ENCODE measurements at places on chromosomes 7 and 10. TPM values are rescaled to one million over a fixed set of nuclear protein-coding genes. Genes with fewer than 3 reads are reported as not detected.

The ZNF12 gene
- 25.6 TPM for total RNA-seq

- H3K4me3 ChIP-seq, result no peak overlapping the region
- peaks cover 86% of the 10 kb centered on the region for H3K27me3 ChIP-seq
- no peaks in the 10 kb centered on the region for H3K36me3 ChIP-seq
- no peak overlapping the region for H3K27ac ChIP-seq
Measured at GRCh38 chr10:129899276-129900130, 64.6 kb downstream of the EBF3 start.

GRCh38 chr10:32413513-32413912 lies 32.4 kb upstream of the CCDC7 start:
- no peak for DNase-seq
- no peak overlapping the region for H3K4me3 ChIP-seq
- no peaks in the 10 kb centered on the region for H3K36me3 ChIP-seq
- H3K4me1 ChIP-seq, result peaks cover 39% of the 10 kb centered on the region
- no peaks in the 10 kb centered on the region for H3K27me3 ChIP-seq

GRCh38 chr10:101485681-101486554 lies 102.1 kb downstream of the POLL start:
- H3K27ac ChIP-seq, result no peak overlapping the region
- H3K27me3 ChIP-seq, result no peaks in the 10 kb centered on the region

DNA sequence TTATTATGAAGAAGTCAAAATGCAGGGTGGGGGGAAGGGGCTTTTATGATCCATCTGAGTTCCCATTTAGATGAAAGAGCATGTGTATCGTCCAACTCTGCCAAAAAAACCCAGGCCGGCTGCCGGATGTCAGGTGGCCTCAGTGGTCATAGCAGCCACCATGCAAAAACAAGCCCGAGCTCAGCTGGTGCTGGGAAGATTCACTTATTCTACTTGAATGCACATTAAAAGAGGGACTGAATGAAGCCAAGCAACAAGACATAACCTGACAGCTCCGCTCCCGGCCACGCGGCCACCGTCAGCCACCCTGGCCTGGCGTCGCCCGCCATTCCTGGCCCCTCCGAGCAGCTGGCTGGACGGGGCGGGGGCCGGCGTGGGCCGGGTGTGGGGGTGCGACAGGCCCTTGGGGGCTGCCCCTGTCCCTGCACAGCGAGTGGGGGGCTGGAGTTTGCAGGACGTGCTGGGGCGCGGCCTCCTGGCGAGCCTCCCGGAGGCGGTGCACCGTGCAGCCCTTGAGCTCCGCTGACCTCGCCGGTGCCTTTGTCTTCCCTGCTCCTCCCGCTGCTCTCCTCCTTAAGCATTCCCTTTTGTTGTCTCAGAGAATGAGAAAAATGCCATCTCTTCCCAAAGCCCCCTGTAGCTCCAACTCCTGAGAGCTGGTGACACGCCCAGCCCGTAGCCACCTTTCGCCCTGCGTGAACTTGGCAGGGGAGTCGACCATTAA lies 67.8 kb downstream of the EBF3 start:
- H3K4me1 ChIP-seq, result peaks cover 18% of the 10 kb centered on the region

- no peak overlapping the region for H3K27ac ChIP-seq
- no peaks in the 10 kb centered on the region for H3K27me3 ChIP-seq
- no peaks in the 10 kb centered on the region for H3K4me1 ChIP-seq
- peak; percentile 24 for DNase-seq
- no peaks in the 10 kb centered on the region for H3K36me3 ChIP-seq
Measured at GRCh38 chr10:44023517-44023916, 361.4 kb downstream of the CXCL12 start.

DNA sequence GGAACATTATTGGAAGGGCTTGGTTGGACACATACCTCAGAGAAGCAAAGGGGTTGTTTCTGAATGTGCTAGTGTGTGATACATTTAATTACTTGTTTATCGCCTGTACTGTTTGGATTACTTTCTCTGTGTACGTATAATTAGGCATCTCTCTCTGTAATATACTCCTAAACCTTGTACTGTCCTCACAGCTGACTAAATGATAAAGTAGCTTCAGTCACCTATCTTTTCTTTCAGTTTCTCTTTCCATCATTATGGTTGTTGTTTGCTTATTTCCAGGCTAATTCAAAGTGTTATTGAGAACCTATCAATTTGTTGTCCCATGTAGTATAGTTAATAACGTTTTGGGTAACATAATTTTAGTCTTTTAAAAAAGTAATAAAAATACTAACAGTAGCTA lies 34.0 kb downstream of the MXI1 start:
- H3K36me3 ChIP-seq, result peaks cover 27% of the 10 kb centered on the region
- DNase-seq, result no peak
- no peak overlapping the region for H3K27ac ChIP-seq
- H3K27me3 ChIP-seq, result no peaks in the 10 kb centered on the region
- no peak overlapping the region for H3K4me3 ChIP-seq

The CPED1 gene
- total RNA-seq, result 32.8 TPM

The HGF gene
- 5.2 TPM for total RNA-seq

DNA sequence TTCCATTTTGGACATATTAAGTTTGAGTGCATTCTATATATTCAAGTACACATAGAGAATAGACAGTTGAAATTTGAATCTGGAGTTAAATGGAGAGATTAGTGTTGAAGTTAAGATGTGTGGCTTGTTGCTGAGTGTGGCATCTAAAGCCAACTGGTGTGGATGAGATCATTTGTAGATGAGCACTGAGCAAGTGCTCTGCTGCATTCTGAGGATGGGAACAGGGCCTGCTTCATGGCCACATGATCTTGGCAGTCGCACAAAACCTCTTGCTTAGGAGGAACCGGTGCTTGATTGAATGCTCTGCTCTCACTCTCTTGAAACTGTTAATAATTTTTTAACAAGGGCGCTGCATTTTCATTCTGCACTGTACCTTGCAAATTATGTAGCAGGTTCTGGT lies 62.0 kb downstream of the EPDR1 start:
- no peaks in the 10 kb centered on the region for H3K27me3 ChIP-seq
- no peak overlapping the region for H3K4me3 ChIP-seq
- H3K36me3 ChIP-seq, result no peaks in the 10 kb centered on the region
- DNase-seq, result no peak

DNA sequence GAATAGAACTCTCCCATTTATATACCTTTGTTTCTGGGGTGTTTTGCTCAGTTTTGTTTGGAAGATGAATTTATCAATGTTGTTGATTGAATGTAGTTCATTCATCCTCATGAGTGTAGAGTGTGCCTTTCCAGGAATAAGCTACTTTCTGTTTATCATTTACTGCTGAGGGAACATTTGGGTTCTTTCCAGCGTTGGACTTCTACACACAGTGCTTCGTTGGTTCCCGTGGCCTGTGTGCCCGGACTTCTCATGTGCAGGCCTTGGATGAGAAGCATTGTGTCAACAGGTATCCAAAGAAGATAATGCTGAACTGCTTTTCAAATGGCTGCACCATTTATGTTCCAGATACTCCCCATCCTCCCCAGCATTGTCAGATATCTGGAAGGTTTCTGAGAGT lies 107.6 kb upstream of the TNS3 start:
- H3K36me3 ChIP-seq, result no peaks in the 10 kb centered on the region
- H3K27ac ChIP-seq, result no peak overlapping the region
- H3K27me3 ChIP-seq, result no peaks in the 10 kb centered on the region
- DNase-seq, result no peak
- H3K4me1 ChIP-seq, result peaks cover 8% of the 10 kb centered on the region

DNA sequence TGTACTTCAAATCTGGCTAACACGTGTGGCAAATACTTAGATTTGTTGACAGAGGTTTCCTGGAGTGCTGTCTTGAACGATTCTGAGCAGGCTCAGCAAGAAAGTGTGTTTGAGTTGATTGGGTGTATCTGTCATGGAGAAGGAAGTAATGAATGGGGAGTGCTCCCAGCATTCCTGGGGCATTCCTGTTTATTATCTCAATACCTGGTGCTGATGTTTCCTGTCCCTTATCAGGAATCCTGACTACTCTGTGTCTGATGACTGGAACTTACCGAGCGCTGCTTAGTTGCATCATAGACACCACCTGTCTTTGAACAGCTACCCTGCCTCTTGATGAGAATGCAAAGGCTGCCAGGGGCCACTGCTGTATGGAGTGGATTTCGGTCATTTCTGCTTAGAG lies 41.0 kb upstream of the TMEM248 start:
- no peaks in the 10 kb centered on the region for H3K27me3 ChIP-seq
- H3K4me1 ChIP-seq, result no peaks in the 10 kb centered on the region
- H3K4me3 ChIP-seq, result no peak overlapping the region
- no peak overlapping the region for H3K27ac ChIP-seq
- peaks cover 9% of the 10 kb centered on the region for H3K36me3 ChIP-seq

DNA sequence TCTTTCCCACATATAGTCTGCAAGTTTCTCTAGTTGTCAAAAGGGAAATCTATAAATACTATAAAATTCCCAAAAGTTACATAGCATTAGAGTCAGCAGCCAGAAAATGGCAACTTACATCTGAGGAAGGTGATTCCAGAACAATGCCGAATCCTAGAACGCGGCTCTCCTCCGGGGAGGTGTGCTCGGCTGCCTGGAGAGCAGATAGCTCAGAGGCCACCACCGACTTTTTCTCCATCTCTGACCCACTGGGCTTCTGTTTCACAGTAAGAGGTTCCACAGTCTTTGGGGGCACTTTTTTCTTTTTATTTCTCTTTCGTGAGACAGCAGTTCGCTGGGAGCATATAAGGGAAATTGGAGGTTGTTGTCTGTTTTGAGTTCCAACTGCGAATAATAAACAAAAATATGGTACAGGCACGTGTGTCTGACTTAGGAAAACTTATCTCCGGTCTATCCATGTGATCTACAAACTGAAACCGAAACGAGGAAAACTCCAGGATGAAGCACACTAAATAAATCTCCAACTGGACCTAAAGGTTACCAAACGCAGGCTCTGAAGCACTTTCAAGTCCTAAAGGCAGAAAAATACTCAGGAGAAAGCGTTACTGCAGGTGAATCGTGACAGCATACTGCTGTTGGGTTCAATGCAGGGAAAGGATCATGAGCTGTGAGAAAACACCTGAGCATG lies 36.2 kb downstream of the BEND7 start:
- no peaks in the 10 kb centered on the region for H3K4me1 ChIP-seq
- no peak overlapping the region for H3K4me3 ChIP-seq
- no peak for DNase-seq
- no peaks in the 10 kb centered on the region for H3K27me3 ChIP-seq

DNA sequence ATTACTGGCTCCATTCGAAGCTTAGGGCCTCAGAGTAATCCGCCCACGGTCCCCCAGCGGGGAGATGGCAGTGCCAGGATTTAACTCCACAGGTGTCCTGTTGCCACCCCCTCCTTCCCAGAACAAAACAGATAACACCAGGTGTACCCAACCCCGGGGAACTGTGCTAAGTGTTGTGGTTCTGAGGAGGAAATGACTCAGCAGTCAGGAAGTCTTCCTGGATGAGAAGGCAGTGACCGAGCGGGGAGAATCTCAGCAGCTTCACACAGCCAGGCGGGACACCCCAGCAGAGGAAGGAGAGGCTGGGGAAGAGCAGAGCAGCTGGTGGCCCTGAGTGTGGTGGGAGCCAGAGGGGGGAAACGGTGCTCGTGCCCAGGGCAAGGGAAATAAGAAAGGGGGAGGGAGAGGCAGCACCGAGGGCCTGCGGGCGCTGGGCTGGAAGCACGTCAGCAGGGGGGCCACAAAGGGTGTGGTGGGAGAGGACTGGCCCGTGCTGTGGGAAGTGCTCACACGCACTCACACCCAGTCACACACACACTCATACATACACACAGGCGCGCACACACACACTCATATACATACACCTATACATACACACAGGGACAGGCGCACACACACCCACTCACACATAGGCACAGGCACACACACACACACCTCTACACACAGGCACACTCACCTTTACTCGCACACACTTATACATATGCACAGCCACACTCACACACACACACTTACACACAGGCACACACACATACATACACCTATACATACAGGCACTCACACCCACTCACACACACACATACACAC lies 59.8 kb upstream of the CHST15 start:
- no peaks in the 10 kb centered on the region for H3K36me3 ChIP-seq
- H3K27me3 ChIP-seq, result no peaks in the 10 kb centered on the region
- H3K4me3 ChIP-seq, result no peak overlapping the region
- H3K4me1 ChIP-seq, result peaks cover 57% of the 10 kb centered on the region
- no peak for DNase-seq

GRCh38 chr10:133401981-133402725 lies 8.2 kb downstream of the MTG1 start:
- no peaks in the 10 kb centered on the region for H3K27me3 ChIP-seq
- peaks cover 35% of the 10 kb centered on the region for H3K36me3 ChIP-seq
- H3K4me3 ChIP-seq, result no peak overlapping the region
- no peak overlapping the region for H3K27ac ChIP-seq
- DNase-seq, result no peak
- no peaks in the 10 kb centered on the region for H3K4me1 ChIP-seq

- no peaks in the 10 kb centered on the region for H3K27me3 ChIP-seq
- peak overlapping the region; percentile 87 for H3K4me3 ChIP-seq
- H3K4me1 ChIP-seq, result peaks cover 43% of the 10 kb centered on the region
- H3K36me3 ChIP-seq, result peaks cover 22% of the 10 kb centered on the region
- DNase-seq, result no peak
Measured at GRCh38 chr7:98250789-98251188, 1.2 kb downstream of the TECPR1 start.

The ABCB4 gene
- total RNA-seq, result 1.2 TPM

DNA sequence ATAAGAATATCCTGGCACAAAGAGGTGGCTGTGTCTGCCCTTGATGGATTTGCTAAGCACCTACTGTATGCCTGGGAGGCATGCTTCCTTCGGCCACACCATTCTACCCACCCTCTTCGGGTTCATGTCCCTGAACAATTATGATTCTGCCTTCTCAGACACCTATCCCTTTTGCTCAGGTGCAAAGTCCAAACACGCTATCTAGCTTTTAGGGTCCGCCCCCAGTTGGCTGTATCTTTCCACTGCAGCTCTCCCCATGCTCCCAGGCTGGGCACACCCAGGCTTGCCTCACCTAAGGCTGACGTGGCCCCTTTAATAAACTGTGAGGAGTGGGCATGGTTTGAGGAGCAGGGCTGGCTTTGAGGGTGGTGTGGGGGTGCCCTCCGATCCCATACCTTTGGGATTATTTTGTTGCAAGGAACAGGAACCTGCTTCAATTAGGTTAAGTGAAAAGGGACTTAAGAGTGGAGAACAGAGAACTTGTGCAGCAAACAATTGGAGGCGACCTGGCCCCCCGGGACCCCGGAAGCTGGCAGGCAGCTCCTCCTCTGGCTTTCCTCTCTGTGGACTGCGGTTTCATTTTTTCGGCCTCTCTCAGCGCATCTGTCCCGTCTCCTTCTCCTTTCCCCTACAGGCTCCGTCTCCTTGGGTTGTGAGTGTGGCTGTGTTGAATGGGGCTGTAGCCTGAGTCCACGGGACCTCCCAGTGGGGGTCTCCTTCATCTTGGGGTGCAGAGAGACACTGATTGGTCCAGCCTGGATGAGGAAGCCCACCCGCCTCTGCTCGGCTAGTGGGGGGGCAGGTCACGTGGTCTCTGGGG lies 3.8 kb downstream of the CLIP2 start:
- no peak overlapping the region for H3K27ac ChIP-seq
- peaks cover 59% of the 10 kb centered on the region for H3K4me1 ChIP-seq

GRCh38 chr10:120613180-120613579 lies 156.2 kb downstream of the PLPP4 start:
- no peaks in the 10 kb centered on the region for H3K36me3 ChIP-seq
- no peak overlapping the region for H3K27ac ChIP-seq
- DNase-seq, result no peak
- no peak overlapping the region for H3K4me3 ChIP-seq
- H3K4me1 ChIP-seq, result no peaks in the 10 kb centered on the region
